Nucleus accumbens (tissue), 56 donors: ENCODE measurements at places on chromosomes 5 and 9.

- no peak for DNase-seq
Observed at GRCh38 chr5:83509540-83509939, 38.0 kb downstream of the VCAN start.

DNA sequence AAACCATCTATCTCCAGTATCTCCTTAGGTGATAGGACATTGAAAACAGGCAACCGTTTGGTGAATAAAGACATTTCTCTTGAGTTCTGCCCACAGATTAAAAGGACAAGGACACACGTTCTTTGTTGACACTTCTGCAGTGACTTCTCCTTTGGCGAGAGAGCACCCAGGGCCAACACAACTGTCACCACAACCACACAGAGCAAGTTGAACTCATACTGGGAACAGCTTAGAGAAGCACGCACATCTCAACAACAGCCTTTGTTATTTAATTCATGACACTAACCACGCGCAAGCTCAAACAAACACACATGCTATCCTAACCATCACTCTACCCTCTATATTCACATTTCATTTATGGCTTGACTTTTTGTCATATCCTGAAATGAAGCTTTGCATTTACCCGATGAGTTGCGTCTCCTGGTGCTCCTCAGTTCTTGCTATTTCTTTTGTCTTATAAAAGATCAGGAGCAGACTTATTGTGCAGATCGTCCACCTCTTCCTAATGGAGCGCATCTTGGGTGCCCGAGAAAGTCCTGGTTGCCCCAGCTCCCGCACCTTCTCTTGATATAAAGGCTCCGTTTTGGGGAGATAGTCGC, 543 bp downstream of the ST8SIA4 start:
- DNase-seq: no peak

- no peak for DNase-seq
Observed at GRCh38 chr5:160030631-160031377, 21.9 kb downstream of the TTC1 start.

DNA sequence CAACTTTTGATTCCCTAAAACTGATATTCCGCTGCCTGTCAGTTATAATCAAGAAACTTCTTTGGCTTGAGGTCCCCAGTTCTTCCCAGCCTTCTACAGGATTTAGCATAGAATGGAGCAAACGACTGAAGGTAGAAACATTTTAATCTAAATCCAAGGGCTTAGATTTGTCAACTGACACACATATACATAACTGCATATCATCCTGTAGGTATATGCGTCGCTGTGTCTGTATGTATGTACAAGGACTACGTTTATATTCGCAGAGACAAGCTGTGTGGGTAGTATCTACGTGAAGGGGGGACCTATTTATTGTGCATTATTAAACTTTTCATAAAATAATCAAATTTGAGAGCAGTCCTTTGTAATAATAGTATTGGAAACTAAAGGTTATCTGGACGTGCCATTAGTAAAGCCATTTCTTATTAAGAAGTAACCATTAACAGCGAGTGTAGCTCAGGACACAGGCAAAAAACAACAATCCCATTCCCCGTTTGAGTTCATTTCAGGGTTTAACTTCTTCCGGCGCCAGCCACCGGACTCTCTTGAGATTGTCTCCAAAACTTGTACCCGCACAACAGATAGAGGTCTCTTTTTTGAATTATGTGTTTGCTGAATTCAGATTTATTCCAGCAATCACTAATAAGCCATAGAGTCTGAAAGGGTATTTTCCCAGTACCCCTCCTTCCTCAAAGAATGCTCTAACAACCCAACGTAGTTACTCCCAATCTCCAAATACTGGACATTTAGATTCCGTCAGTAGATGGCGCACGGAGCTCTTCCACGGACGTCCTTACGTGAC, 2.1 kb upstream of the MLLT3 start:
- peak; percentile 53 for DNase-seq

DNA sequence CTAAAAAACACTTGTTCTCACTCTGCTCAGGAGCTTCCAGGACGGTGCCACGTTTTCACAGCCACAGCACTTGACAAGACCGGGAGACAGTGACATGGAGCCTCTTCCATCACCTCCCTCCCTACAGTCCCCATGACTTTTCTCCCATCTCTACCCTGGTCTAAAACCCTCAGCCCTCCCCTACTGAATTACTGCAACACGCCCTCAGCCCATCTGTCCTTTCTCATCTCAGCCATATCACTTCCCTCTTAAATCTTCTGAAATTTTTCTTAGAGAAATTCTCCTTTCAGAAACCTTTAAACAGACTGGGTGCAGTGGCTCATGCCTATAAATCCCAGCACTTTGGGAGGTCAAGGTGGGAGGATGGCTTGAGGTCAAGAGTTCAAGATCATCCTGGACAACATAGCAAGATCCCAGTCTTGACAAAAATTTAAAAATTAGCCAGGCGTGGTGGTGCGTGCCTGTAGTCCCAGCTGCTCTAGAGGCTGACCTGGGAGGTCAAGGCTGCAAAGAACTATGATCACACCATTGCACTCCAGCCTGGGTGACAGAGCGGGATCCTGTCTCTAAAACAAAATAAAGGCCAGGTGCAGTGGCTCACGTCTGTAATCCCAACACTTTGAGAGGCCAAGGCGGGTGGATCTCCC, 125.8 kb downstream of the MYO10 start:
- no peak for DNase-seq

DNA sequence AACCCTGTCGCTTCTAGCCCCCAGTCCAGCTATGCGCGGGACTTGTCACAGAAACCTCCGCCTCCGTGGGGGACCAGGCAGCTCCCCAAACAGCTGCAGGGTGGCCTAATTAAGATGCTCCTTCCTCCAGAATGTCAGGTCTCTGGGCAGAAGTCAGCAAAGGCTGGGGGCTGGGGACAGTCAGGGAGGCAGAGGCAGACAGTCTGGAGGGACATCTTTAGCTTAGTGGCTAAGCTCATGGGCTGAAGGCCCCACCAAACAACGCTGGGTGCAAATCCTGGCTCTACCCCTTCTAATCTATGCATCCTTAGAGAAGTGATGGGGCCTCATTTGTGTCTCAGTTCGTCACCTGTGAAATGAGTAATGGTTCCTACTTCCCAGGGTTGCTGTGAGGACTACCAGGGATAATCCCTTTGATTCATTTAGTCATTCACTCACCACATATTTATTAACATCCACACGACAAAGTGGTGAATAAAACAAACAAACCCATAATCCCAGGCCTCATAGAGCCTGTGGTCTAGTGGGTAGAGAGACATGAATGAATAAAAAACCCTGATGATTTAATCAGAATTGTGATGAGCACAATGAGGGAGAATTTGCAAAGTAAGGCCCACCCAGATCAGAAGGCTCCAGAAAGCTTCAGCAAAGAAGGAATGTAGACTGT, 20.2 kb upstream of the MED27 start:
- no peak for DNase-seq

- DNase-seq: no peak
Observed at GRCh38 chr5:58054018-58054417, 405.9 kb downstream of the PLK2 start.
